Stimulated activated CD4-positive, alpha-beta T cell treated with anti-CD3 and anti-CD28 coated beads, TNF-alpha, amount 100 ng/mL, for 24 hours (primary cell): ENCODE measurements at places on chromosomes 2 and 18.

DNA sequence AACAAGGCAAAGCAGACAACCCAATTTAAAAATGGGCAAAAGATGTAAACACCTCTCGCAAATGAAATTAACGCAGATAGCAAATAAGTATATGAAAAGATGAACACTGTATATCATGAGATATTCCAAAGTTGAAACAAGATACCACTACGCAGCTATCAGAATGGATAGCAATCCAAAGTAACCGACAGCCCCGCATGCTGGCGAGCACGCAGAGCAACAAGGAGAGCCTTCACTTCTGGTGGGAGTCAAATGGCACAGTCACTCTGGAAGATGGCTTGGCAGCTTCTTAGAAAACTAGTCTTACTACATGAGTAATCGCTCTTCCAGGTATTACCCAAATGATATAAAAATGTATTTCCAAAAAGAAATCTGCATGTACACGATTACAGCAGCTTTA, 1.4 kb downstream of the NDUFA10 start:
- DNase-seq, result no peak

- DNase-seq, result no peak
Observed at GRCh38 chr2:6992794-6993228, 75.6 kb downstream of the RNF144A start.

- DNase-seq, result no peak
Observed at GRCh38 chr18:63981719-63982118, 11.8 kb downstream of the SERPINB8 start.

DNA sequence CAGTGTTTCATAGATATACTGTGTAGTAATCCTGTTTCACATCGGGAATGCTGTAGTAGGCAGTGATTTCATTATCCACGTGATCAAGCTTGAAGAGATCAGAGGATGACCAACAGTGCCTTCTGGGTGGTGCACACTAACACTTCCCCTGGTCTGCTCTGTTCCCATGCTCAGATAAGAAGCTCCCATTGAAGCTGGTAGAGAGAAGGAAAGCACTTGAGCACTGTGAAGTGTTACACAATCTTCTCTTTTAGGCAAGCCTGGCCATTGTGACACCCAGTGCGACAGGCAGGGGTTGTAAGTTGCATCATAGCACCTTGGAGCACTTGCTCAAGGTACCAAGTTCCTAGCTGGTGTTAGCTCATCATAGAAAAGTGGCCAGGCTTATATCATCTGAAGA, 30.6 kb upstream of the GPD2 start:
- DNase-seq, result no peak

DNA sequence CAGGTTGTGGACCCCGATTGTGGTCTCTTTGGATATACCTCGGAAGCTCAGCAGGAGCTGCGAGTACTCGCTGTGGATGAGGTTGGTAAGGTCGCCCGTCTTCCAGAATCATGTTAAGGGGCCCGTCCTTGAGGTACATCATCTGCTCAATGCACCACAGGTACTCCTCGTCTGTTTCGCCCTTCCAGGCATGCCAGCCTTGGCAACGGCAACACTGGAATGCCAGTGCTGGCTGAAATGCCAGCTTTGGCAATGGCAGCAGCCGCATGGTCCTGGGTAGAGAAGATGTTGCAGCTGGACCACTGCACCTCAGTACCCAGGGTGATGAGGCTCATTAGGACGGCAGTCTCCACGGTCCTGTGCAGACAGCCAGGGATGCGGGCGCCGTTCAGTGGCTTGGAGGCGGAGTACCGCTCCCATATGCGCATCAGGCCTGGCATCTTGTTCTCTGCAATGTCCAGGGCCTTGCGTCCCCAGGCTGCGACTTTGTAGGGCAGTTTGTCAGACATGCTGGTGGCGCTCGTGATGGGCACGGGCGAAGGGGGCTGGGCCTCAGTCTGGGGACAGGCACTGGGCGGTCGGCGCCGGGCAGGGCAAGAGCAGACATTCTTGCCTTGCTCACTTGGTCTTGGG, 122.2 kb upstream of the NXPH2 start:
- no peak for DNase-seq

- no peak for DNase-seq
Observed at GRCh38 chr2:149329489-149330126, 779 bp upstream of the LYPD6 start.

DNA sequence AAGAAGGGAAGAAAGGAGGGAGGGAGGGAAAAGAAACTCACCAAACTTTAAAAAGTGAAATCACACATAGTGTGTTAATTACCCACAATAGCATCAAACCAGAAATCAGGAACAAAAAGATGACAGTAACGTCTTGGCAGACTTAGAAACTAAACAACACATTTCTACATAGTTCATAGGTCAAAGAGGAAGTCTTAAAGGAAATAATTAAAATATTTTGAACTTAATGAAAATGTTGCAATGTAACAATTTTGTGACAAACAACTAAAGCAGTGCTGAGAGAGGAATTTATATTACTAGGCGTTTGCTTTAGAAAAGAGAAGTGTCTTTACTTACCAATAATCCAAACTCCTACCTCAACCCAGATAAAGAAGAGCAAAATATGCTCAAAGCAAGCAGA, 505.0 kb upstream of the ID2 start:
- no peak for DNase-seq

DNA sequence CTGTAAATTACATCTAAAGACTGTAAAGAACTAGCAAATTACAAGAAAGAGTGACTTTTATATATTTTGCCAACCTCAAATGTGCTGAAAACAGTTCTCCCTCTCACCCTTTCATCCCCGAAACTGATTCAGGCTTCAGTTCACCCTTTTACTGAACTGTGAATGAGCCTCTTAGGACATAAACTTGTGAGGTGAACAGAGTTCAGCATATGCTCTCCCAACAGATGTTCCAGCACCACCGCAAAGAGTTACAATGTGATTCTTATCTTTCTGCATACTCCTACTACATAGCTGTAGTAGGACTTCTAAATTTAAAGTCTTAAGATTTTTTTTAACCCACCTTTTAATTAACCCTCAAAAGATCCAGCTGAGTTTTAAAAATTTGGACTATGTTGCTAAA, 1.2 kb upstream of the ZCCHC2 start:
- no peak for DNase-seq

GRCh38 chr2:177897278-177897677, 175.3 kb downstream of the PDE11A start:
- no peak for DNase-seq

GRCh38 chr18:36813824-36814223, 15.0 kb downstream of the TPGS2 start:
- no peak for DNase-seq

DNA sequence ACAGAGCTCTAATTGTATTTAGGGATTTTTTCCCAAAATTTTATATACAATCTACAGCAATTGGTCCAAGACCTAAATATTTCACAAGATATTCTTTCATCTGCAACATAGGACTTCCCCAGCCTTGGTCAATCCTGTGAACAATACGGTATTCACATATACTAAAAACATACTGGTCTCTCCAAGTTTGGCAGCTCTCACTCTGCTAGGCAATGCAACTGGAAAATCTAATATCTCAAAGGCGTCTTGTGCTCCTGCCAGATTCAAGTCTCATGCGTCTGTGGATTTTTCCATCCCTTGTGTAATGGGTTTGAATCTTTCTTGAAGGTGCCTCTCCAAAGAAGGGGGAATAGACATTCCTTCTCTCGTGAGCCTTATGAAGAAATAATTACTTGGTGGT, 27.4 kb upstream of the MBOAT2 start:
- DNase-seq, result no peak

GRCh38 chr2:101981504-101981903, 10.3 kb upstream of the IL1R2 start:
- DNase-seq, result no peak

GRCh38 chr2:176283291-176284068, 14.2 kb downstream of the MTX2 start:
- DNase-seq, result no peak

DNA sequence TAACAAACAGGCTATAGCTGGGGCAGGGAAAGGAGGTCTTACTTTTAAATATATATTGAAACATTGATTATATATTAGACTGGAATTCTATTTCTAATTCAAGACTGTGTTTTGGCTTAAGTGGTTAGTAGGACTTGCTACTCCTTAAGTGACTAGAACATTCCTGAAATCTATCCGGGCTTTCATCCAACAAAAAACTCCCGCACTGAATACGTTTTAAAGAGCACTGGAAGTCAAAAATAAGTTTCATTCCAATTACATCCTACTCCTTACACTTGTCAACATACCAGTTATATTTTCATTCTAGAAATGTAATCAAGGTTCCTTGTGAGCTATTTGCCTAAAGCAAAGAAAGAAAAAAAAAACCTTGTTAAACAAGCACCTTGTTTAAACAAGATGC, 204.6 kb downstream of the SP3 start:
- DNase-seq, result no peak

GRCh38 chr2:67846370-67847070, 216.3 kb downstream of the C1D start:
- DNase-seq, result peak; percentile 6

GRCh38 chr2:233455491-233455890, 101.2 kb downstream of the DGKD start:
- DNase-seq, result no peak
